Tibial nerve (tissue), 4 donors: ENCODE measurements at places on chromosomes 7 and 10. TPM values are rescaled to one million over a fixed set of nuclear protein-coding genes. Genes with fewer than 3 reads are reported as not detected.

The SLF2 gene
- 29.1 TPM for total RNA-seq

The WDR91 gene
- 25.6 TPM for total RNA-seq

GRCh38 chr10:69410487-69410886 is 6.2 kb downstream of the TACR2 start:
- DNase-seq: no peak

DNA sequence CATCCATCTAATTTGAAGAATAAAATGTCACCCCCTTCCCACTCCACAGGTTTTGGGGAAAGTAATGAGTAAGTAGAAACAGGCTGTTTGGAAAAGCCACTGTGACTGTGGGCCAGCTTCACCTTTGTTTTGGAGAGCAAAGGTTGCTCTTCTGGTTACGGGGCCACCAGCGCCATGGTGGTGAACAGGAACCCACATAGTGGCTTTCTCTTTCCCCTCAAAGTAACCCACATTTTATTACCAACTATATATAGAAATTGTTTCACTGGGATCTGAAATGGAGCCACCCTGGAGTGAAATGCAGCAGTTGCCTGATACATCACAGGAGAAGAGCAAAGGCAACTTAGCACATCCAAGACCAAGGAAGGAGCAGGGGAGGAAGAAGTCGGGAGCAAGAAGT is 112.3 kb upstream of the EFCAB10 start:
- DNase-seq: no peak

GRCh38 chr10:98646998-98647917 is 200.5 kb upstream of the HPS1 start:
- no peak for DNase-seq

The EPHB4 gene
- total RNA-seq: 15.5 TPM
